ENCODE measurements at places on chromosomes 6 and 20.

DNA sequence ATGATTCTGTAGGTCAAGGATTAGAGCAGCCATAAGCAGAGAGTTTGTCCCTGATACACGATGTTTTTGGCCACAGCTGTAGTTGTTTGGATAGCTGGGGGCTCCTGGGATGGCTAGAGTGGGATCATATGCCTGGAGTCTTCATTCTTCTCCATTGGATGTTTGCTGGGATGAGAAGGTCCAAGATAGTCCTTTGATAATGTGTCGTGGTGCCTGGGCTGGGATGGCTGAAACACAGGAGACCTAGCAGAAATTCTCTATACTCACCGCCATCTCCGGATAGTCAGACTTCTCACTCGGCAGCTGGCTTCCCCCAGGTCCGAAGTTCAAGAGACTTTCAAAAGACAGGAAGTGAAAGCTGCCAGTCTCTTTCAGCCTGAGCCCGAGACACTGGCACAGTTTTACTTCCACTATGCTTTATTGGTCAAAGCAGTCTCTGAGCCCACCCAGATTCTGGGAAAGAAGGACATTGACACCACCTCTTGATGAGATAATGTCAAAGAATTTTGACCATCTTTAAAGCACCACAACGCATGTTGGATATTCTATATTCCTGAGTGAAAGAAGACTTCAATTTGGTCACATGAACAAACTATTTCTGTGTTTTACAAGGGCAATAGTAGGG, 16.0 kb downstream of the MARCKS start:
- no peak for DNase-seq

GRCh38 chr6:108134213-108134970, 31.4 kb upstream of the NR2E1 start:
- no peak for DNase-seq

GRCh38 chr6:17899491-17899890, 87.9 kb downstream of the KIF13A start:
- no peak for DNase-seq

DNA sequence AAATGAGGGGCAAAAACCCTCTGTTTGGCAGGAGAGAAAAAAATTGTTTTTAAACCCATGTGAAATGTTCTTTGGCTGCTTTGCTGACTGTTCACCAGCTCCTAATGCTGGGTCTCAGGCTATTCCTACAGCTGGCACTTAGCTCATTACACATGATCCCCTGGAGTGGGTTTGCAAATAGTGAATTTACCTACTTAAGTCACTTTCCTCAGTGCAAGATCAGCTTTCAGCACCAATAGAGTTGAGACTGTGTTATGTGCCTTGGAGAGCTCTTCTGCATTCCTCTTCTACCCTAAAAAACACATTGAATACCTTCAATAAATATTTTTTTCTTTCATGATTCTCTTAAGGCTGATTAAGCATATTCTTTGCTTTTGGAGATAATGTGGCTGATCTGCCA, 58.4 kb upstream of the PRDM1 start:
- DNase-seq, result no peak

DNA sequence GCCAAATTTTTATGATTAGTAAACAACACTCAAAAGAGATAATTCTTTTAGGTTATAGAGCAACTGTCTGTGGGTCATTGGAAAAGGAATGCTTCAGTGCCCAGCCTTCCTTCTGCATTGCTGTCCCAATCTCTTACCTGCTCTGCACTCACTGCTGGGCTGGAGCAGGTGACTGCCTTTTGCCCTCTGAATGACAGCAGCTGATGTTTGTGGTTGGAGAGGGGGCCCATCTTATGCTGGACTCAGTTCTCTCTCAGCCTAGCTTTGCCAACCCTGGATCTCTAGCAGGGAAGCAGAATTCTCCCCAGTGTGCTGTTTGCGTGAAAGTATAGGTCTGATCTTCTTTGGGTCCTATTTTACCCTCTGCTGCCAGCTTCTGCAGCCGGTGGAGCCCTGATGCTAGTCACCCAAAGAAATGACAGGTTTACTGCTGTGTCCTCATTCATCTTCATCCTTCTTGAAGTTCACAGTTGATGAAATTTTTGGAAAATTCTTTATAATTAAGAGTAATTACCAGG, 193.5 kb downstream of the ARID1B start:
- DNase-seq, result no peak

DNA sequence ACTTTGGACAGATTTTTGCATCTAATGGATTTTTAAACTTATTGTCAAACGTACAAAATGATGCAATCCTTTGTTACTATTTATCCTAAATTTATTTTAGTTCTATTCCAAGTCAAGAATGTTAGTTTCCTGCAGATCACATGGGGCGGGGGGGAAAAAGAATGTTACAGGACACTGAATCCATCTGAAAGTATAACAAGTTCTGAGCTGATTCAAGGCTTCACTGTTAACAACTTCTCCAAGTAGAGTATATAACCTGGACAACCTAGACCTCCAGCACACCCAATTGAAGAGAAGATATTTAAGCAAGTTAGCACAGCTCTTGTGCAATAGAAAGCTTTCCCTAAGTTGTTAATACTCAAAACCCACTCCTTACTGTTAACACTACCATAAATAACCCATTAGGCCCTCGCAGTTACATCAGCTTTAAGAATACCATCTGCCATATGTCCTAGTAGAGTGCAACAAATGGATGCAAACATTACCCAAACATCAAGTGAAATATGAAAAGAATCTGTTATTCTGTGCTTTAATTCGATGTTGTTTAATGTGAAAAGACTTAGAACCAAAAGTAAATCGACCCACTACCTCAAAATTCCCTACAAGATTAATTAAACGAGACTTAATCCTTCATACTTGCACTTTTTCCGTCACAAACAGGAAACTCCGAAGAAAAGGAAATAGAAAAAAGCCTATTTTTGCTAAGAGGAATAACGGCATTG, 1.3 kb downstream of the SEC63 start:
- DNase-seq, result no peak

- DNase-seq, result no peak
Measured at GRCh38 chr6:77324866-77325265, 138.4 kb downstream of the HTR1B start.

DNA sequence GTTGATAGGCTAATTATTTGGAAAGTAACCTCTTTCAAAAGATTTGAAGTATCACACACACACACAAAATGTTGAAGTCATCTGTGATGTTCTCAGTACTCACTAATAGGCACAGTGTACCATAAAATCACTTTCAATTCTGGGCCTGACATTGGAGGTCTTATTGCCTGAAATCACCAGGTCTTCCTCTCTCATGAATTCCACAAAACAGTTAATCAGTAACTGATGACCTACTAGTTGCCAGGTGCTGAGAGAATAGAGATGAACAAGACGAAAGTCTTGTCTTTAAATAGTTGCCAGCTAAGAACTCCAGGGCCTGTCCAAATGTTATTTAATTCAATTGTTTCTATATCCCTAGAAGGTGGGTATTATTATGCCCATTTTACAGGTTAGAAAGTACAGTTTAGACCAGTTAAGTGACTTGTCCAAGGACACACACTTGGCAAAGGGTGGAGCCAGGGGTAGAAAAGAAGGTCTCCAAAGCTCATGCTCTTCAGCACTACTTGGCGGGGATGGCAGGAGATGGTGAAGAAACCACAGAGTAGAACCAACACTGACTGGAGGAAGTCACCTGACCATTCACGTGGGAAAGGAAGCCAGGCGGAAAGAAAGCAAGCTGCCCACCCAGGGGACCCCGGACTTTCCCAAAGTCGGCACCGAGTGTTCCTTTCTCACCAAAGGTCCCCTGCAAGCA, 116.4 kb downstream of the KIF6 start:
- no peak for DNase-seq

DNA sequence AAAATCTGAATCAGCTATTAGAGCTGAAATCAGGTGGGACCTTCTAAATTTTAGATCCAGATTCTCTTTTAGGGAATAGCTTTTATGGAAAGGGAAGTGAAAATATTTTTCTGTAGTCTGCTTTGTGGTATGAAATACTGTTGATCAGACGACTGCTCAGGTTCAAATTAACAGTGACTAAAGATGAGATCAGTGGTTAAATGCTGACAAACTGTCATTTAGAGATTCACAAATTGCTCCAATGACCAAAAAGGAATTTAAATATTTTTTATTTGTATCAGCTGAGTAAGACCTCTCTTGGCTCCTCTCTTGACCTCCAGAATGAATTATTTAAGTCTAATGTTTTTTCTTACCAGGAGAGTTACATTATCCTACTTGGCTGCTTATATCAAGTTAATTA, 77.3 kb downstream of the KCNQ5 start:
- no peak for DNase-seq

GRCh38 chr20:2279253-2279779, 16.5 kb upstream of the TGM3 start:
- DNase-seq, result no peak

- DNase-seq, result no peak
Measured at GRCh38 chr6:157172830-157173536, 150.3 kb downstream of the TMEM242 start.

DNA sequence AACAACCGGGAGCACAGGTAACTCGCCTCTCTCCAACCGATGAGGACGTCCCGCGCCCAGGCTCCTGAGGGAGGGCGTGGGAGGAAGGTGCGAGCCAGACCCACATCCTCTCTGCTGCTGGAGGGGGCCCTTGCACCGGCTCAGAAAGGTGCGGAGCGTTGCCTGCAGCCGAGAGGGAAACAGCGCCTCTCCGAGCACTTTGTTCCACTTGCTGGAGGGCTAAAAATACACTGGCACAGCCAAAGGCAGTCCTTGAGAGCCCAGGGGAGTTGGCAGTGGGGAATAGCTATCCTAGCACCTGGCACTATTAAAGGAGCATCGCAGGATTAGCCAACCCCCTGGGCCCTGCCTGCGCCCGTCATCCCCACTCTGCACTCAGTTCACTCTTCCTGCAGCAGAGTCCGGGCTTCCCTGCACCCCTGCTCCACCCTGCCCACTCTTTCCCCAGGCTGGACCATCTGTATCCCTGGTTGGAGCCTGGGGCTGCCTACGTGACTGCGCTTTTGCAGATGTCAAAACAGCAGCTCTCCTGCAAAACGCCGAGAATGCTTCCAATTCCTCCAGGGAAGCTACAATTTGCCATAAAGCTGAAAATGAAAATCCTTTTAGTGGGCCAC, 108.9 kb downstream of the SNX5 start:
- no peak for DNase-seq

DNA sequence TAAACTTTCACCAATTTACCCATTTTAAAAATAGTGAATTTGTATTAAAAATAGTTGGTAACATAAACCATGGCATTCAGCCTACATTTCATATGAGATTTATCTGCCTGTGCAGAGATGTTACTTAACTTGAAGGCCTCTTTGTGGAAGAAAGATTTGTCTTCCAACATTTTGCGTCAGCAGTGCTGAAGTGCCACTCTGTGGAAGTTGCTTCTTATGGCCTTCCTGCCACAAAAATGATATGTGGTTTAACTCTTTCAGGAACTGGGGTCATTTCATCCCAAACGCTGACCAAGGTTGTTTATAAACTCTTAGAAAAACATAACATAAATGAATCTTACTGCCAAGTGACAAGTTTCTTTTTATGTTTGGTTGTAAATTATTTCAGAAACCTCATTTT, 246.8 kb downstream of the ARID1B start:
- DNase-seq, result no peak

- no peak for DNase-seq
Measured at GRCh38 chr6:40066372-40066771, 132.1 kb upstream of the MOCS1 start.

- DNase-seq, result no peak
Measured at GRCh38 chr6:159312206-159312605, 143.0 kb downstream of the FNDC1 start.

- DNase-seq, result no peak
Measured at GRCh38 chr6:116277124-116277523, 2.6 kb downstream of the TSPYL1 start.

- DNase-seq, result no peak
Measured at GRCh38 chr6:101266063-101266462, 127.4 kb upstream of the GRIK2 start.

DNA sequence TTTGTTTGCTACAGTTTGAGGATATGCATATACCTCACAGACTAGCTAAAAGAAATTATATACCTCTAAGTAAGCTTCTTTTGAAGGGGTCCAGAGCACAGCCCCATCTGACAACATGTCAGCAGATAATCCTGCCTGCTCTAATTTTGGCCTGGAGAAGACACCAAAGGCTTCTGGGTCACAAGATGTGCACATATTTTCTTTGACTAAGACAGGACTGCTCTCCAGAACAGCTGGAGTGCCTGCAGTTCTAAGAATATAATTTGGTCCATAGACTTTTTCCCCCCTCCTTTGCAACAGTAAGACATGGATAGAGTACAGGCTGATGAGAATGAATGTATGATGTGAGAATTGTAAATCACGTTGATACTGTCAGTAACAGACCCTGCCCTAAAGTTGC, 107.9 kb upstream of the KCNK16 start:
- DNase-seq, result no peak

DNA sequence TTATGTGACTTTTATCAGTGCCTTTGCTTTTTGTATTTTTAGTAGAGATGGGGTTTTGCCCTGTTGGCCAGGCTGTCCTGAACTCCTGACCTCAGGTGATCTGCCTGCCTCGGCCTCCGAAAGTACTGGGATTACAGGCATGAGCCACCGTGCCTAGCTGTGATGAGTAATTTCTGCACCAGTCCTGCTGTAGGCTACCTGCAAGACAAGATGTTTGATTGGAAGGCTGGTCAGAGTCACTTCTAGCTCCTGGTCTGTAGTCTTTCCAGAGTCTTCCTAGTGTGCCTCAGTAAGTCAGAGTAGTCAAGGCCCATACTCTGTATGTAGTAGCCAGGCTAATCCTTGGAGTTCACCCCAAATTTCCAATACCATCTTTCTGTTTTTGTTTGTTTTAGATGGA, 8.9 kb downstream of the TIAM2 start:
- no peak for DNase-seq

GRCh38 chr6:154297721-154298120, 58.9 kb downstream of the IPCEF1 start:
- no peak for DNase-seq

- DNase-seq, result no peak
Measured at GRCh38 chr20:58389968-58390658, 1.1 kb downstream of the VAPB start.

GRCh38 chr6:34125939-34126338, 19.9 kb downstream of the GRM4 start:
- no peak for DNase-seq

- no peak for DNase-seq
Measured at GRCh38 chr6:85016726-85017125, 252.3 kb upstream of the TBX18 start.

GRCh38 chr6:57173056-57173885, 1.1 kb downstream of the BAG2 start:
- no peak for DNase-seq
